ENCODE measurements at places on chromosomes 12 and 14. TPM values are rescaled to one million over a fixed set of nuclear protein-coding genes. Genes with fewer than 3 reads are reported as not detected.
A peak's percentile ranks its signal among the peaks of the same experiment; 100 is the strongest.

The ALKBH1 gene
- total RNA-seq, result 24.3 TPM

The OR4E2 gene
- total RNA-seq, result not detected

DNA sequence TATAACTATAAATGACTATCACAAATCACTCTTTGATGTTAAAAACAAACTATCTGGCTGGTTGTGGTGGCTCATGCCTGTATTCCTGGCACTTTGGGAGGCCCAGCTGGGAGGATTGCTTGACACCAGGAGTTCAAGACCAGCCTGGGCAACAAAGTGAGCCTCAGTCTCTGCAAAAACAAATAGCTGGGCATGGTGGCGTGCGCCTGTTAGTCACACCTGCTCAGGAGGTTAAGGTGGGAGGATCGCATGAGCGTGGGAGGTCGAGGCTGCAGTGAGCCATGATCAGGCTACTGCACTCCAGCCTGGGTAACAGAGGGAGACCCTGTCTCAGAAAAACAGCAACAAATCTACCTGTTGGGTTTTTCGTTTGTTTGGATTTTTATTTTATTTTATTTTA lies 5.4 kb downstream of the TXNRD1 start:
- DNase-seq, result no peak

- no peak for DNase-seq
Observed at GRCh38 chr12:49527361-49528130, 11.3 kb upstream of the KCNH3 start.

DNA sequence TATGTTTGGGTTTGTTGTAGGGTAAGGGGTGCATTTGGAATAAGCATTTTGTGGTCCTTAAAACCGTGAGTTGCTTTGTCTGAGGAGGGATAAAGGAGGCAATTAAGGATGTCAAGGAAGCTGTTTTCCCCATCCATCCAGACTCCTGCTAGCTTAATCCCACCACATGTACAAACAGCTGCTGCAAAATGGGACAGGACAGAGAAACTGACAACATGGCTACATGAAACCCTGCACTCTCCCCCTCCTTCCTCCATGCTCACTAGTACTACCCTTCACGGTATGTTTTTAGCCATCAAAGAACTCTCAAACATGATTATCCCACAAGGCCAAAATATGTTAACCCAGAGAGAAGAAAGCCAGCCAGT lies 20.6 kb downstream of the ST8SIA1 start:
- DNase-seq, result no peak

DNA sequence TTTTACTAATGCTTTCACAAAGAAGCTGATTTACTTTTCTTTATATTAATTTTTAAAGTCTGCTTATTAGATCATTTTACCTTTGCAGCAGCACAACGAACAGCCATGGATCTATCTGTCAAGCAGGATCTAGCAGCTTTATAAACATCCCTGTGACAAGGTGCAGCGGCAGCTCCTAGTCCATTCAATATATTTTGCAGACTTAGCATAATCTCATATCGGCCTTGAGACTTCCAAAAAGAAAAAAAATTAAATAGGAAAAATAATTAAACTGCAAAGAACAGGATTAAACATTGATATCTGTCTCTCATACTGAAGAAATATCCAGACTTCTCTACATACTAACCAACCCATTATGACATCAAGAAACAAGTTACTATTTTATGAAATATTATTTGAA lies 25.2 kb downstream of the HEATR5A start:
- DNase-seq, result no peak

GRCh38 chr14:104359969-104360442 lies 219.6 kb upstream of the C14orf180 start:
- peak; percentile 3 for DNase-seq

- no peak for DNase-seq
Observed at GRCh38 chr12:64083285-64084210, 138.5 kb downstream of the KICS2 start.

DNA sequence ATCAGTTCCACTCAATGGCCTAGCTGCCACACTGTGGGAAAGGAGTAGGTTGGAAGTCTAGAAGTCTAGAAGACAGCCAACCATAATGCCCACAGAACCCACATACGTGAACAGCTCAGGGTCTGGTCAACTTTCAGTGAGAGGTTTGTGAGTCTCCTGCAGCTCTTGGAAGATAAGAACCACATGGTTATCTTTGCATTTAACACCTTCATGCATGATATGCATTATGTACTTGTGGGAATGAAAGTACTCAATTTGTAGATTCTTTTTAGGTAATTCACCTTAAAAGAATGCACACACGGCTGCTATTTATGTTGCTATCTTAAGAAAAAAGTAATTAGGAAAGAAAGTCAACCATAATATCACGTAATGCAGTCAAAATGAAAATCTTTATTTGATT lies 126.7 kb downstream of the ESRRB start:
- DNase-seq, result no peak

- DNase-seq, result no peak
Observed at GRCh38 chr12:16297521-16297920, 20.0 kb upstream of the SLC15A5 start.

GRCh38 chr12:4274396-4275015 lies 944 bp downstream of the CCND2 start:
- no peak for DNase-seq

- peak; percentile 35 for DNase-seq
Observed at GRCh38 chr14:54691525-54692283, 124.8 kb downstream of the SAMD4A start.

GRCh38 chr14:42665083-42665482 lies 1058.4 kb downstream of the LRFN5 start:
- DNase-seq, result no peak

- DNase-seq, result no peak
Observed at GRCh38 chr14:87916886-87917275, 76.1 kb downstream of the GALC start.

The ASIC1 gene
- total RNA-seq, result 2.8 TPM

- DNase-seq, result no peak
Observed at GRCh38 chr12:14567351-14568162, at the start of gene PLBD1. PLBD1 (minus strand) TSS chr12:14567883; CDS start chr12:14567696, 187 bp downstream.

DNA sequence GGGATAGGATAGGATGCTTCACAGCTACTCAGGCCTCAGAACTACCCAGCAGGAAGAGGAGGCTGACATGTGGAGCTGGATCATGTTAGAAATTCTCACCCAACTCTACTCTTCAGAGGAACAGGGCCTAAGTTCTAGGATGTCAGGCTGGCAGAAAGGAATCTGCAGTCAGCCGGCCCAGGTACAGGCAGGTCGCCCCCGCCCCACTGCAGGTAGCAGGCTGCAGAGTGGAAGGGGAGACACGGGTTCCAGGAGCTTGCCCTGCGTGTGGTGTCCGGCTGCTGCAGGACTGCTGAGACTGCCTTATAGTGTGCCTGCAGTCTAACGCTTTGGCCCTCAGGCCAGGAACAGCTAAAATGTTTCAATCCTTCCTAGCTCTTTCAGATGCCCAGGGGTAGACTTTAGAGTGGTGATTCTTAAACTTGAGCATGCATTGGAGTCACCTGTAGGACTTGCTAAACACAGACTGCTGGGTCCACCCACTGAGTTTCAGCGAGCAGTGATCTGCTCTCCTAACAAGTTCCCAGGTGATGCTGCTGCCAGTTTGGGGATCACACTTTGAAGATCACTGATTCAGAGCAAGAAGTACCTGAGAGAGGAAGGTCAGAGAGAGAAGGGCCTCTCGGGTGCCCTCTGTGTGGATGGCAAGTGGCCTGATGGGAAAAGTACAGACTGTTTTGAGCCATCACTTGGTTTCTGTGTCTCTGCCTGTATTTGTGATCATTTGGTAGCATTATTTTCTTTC lies 153.6 kb downstream of the PPM1H start:
- no peak for DNase-seq

- no peak for DNase-seq
Observed at GRCh38 chr14:46793144-46793543, 141.6 kb upstream of the RPL10L start.

GRCh38 chr12:49059045-49059298 lies 1.6 kb downstream of the KMT2D start:
- no peak for DNase-seq

DNA sequence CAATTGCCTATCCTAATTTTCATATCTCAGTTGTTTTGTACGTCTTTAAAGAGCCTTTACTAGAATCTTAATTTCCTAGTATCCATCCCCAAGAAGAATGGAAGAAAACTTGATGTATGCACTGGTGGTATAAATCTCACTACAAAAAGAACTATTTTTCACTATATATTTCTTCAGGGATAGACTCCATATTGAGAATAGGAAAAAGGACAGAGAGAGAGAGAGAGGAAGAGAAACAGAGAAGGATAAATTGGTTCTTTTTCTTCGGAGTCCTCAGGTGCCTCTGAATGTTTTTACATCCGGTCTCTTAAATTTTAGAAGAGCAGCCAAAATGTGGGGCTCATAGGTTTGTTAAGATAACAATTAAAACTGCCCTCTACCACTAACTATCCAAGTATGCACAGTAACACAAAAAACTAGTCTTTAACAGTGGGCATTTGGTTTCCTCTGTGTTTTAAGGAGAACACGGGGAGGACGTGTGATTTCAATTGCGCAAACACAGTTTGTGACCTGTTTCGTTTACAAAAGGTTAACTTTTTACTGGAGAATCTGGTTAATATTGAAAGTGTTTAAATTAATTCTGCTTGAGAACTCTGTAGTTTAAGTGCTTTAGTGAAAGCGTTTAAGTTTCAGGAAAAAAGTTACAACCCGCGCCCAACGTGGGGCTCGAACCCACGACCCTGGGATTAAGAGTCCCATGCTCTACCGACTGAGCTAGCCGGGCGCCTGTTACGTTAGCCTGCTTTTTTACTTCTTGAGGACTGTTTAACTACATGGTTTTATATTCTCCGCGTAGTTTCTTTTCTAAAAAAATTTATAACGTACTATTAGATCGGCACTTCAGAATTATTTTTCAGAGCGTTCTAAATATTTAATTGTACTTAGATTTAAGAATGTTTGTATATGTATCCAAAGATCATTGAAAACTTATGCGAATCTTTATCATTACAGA lies 5.1 kb upstream of the PSMA3 start:
- peak; percentile 86 for DNase-seq

DNA sequence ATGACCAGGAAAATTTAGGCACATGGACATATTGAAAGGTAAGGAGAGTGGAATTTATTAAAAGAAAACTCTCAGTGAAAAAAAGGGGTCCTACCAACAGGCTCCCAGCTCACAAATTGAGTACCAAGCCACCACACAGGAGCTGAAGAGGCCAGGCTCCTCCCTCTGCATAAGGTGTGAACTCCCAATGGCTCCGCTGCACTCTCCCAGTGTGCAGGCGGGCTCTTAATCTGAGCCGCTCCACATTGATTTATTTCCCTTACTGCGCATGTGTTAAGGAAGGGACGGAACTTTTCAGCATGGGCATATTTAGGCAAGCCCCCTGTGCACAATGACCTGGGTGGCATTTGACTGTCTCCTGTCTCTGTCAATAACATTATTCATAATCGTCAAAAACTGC lies 68.6 kb upstream of the PLEKHG7 start:
- no peak for DNase-seq

The CFAP251 gene
- total RNA-seq, result 0.78 TPM

The CD163 gene
- total RNA-seq, result 0.81 TPM

DNA sequence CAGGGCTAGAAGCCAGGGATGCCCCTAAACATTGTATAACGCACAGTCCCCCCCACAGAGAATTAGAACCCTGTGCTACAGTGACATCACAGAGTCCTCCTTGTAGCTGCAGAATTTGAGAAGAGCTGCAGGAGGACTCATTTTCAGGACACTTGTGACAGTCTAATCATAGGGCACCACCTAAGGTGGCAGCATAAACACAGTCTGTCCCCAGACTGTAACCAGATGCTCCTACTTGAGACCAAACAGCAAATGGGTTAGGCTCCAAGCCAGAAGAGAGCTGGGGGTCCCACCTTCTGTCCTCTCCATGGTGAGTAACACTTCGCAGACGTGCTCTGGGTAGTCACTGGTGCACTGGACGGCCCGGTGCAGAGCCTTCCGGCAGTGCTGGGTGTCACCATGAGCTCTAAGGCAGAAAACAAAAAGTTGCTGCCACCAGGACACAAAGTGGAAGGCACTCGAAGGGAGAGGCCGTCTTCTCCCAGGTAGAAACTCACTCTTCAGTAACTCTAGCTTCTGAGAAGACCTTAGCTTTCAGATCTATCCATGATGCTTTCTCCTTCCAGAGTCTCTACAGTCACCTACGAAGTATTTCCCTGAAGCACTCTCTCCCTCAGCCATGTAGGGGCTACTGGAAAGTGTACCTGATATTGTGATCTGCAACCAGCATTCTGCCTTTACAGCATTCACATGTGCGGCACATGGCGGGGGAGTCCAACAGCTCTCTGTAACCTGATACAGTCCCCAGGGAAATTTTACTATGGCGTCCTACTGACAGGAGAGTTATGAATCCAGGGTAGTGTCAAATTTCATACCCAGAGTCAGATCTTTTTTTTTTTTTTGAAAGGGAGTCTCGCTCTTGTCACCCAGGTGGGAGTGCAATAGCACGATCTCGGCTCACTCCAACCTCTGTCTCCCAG lies 17.1 kb downstream of the FICD start:
- no peak for DNase-seq

The FAM90A1 gene
- total RNA-seq, result not detected

Measured in activated T-cell treated with anti-CD3 and anti-CD28 coated beads, Interleukin-2, amount 50 U/mL, for 4 hours (primary cell).